ENCODE measurements at places on chromosomes 4 and X.

DNA sequence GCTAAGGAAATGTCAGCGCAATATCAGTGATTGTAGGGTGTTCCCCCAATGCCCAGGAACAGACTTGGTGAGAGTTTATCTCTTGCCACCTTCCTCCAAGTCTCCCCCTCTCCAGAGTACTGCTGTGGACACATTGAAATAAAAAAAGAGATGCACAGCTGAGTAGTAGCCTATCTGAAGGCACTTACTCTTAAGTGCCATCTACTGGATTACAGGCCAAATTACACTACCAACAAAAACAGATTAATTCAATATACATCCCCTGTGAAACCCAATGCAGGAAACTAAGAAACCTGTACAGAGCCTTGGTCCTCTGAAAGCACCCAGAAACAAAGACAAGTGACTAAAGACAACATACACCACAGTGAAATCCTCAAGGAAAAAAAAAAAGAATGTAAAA, 460.3 kb downstream of the ZIC3 start:
- no peak for DNase-seq

DNA sequence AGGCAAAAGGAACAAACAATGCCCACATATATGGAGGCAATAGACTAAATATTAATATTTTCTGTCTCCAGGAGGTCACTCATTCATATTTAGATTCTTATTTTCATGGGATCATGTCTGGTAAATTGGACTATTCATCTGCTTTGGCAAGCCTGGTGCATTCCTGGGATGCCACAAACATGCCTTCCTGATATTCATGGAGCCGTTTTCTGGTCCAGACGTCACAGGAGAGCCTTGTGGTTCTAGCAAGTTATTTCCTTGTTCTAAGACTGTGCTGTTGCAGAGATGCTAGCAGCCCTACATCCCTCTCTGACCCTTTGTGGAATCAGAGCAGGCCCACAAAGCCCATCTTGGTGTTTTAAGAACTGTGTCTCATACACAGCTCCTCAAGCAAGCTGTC, 16.1 kb upstream of the EXOSC9 start:
- no peak for DNase-seq

GRCh38 chrX:143081231-143081630, 55.5 kb downstream of the SPANXN4 start:
- DNase-seq = no peak

- DNase-seq = no peak
Observed at GRCh38 chr4:102599455-102599854, 98.3 kb downstream of the NFKB1 start.

DNA sequence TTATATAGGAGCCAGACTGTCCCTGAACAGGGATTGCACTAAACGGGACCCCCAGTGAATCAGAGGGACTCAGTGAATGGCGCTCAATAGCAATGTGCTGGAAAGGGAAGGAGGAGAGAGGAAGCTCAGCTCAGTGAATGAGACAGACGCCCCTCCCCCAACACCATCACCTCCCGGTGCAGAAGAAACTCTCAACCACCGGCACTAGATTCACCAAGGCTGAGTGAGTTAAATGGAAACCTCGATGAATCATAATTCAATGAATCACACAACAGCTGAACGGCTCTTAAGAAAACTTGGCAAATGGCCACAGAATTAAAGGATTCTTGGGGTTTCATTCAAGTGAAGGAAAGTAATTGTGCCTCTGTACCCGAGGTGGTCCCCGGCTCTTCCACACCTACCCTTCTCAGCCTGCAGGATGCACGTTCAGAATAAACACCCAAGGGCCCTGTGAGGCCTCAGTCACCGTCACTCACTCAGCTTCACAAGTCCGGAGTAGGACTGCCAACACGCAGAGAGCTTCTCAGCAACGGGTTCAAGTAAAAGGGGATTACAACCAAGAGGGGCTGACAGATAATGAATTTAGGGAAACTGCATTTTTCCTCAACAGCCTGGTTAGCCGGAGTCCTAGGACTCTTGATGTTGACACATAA, 29.3 kb downstream of the CRMP1 start:
- DNase-seq = no peak

DNA sequence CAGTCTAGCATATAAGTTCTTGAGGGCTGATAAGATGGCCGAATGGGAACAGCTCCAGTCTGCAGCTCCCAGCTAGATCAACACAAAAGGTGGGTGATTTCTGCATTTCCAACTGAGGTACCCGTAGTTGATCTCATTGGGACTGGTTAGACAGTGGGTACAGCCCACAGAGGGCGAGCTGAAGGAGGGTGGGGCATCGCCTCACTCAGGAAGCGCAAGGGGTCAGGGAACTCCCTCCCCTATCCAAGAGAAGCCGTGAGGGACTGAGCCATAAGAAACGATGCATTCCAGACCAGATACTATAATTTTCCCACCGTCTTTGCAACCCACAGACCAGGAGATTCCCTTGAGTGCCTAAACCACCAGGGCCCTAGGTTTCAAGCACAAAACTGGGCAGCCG, 109.0 kb downstream of the RPS6KA6 start:
- no peak for DNase-seq

- DNase-seq = no peak
Observed at GRCh38 chr4:41524425-41524824, 13.5 kb upstream of the LIMCH1 start.

GRCh38 chr4:181855307-181855706, 387.9 kb upstream of the TENM3 start:
- DNase-seq = no peak

GRCh38 chrX:50942471-50942870, 31.9 kb downstream of the BMP15 start:
- no peak for DNase-seq

DNA sequence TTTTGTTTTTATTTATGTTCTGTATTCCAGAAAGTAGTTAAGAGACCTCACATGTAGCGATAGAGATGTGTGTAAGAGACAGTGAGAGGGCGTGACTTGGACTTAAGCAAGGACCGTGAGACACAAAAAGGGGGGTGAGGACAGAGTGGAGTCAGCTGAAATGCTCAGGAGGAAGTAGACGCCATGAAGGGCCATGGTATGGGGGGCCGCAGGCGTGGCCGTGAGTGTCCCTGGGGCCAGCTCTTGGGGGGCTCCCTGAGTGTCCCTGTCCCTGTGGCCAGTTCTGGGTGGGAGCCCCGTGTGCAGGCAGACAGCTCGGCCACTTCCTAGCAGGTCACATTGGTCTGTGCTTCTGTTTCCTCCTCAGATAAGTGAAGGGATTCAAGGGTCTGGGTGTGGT, 23.0 kb upstream of the MSANTD1 start:
- DNase-seq = no peak

- no peak for DNase-seq
Observed at GRCh38 chr4:182409271-182409670, 166.1 kb downstream of the TENM3 start.

DNA sequence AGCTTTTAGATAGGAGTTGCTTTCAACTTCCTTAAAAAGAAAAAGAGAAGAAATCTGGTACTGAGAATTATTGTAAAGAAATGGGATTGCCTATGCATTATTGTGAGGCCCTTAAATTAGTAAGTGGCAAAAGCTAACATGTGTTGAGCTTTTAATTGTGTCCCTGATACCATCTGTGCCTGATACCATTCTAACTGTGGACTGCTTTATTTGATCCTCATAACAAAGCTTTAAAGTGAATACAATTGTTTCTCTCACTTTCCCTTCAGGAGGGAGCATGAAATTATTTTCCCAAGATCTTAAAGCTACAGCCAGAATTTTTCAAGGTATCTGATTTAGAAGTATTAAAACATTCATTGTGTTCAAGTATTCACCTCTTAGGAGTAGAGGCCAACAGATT, 9.9 kb downstream of the KCTD8 start:
- DNase-seq = no peak

- peak; percentile 69 for DNase-seq
Observed at GRCh38 chr4:153151535-153152455, 52.4 kb upstream of the TRIM2 start.

DNA sequence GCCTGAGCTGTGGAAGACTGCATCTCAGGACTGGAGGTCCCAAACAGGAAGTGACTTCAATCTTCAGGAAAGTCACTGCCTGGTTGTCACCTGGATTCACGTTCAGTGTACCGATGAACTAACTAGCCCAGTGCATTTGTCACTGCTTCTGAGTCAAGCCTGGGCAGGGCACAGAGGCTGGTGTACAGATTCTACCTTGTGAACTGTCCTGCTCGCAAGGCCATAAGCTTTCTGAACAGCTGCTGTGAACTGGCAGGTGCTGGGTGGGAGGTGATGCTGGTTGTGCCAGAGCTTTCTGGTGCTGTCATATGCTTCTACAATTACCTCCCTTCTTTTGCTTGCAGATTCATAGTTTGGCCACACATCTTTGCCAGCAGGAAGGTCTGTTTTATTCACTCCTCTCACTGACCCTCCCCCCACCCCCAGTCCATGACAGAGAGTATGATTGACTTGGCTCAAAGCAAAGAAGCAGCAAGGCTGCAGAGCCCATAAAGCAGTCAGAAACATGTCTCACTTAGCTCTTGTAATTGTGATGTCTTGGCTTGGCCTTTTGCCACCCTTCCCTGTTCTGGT, 40.5 kb downstream of the ZCCHC12 start:
- DNase-seq = no peak

DNA sequence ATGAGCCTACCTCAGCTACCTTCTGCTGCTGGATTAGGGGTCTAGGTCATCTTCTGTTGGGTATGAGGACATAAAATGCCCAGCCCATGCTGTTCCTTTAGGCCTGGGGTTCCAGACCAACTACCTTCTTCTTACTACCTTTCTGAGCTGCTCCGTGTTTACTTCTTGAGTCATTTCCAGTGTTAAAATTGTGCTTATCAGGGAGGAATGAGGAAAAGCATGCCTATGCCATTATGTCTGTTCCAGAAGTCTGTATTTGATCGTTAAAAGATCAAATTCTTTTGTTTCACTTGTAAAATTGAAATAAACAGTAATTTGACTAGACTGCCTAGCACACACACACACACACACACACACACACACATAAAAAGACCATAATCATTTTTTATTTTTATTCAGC, 1912.7 kb upstream of the TENM3 start:
- DNase-seq = no peak

DNA sequence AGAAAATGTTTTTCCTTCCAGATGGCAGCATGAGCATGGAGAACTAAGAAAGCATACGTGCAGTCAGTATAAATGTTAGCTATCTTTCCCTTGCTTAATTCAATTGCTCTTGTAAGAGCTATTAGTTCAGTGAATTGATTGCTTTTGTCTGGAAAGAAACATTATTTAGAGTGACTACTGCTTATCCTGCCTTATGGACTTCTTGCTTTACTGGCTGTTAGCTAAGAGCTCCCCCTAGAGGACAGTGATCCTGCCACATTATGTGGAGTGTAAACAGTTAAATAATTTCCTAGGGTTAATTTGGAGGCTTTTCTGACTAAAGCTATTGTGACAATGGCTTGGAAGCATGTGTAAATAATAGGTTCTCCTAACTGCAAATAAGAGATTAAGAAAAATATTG, 1402.4 kb downstream of the FAM133A start:
- DNase-seq = no peak

DNA sequence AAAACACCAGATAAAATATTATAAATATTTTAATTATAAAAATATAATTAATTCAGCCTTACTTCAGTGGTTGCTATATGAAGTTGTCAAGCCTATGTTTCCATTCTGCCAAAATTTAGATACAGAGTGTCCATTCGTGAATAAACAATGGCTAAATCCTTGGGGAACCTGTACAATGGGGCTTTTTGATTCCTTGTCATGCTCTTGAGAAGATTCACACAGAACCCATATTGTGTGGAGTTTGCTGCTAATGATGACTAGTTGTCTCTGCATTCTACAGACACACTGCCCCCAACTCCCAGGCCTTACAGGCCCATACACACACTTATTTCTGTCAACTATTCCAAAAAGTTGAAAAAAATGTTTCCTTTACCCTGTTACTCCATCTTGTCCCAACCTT, 33.4 kb upstream of the MAGEC2 start:
- no peak for DNase-seq

DNA sequence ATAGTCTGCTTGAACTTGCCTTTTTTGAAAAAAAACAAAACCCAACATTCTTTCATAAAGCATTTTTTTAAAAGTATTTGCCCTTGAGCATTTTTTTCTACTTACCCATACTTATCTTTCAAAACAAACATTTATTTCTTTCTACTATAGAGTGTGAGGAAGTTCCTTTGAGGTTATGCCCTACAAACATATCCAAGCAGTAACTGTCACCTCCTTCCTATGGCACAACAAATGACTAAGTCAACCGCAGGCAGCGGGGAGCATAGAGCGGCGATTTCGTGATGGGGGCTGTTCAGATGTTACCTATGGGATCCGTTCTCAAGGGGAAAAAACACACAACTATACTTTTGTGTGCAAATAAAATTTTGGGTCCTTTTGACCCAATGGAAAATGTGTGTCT, 19.4 kb downstream of the SPRY1 start:
- DNase-seq = no peak

GRCh38 chr4:124636788-124637187, 75.7 kb downstream of the ANKRD50 start:
- DNase-seq = no peak

DNA sequence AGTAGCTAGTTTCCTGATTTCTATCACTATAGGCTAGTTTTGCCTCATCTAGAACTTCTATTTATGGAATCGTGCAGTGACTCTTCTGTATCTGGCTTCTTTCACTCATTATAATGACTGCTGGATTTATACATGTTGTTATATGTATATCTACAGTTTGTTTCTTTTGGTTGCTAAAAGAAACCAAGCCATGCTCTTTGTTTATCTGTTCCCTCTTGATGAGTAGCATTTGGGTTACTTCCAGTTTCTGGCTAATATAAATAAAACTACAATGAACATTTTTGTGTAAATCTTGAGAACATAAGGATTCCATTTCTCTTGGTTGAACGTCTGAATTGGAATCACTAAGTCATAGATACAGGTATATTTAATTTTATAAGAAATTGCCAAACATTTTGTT, 73.9 kb downstream of the ARHGAP24 start:
- DNase-seq = no peak

GRCh38 chr4:70706516-70706915, 15.2 kb upstream of the RUFY3 start:
- no peak for DNase-seq

GRCh38 chrX:1097328-1097727, 115.1 kb downstream of the CRLF2 start:
- no peak for DNase-seq

GRCh38 chr4:130636486-130636885, 1540.5 kb downstream of the C4orf33 start:
- no peak for DNase-seq

- DNase-seq = no peak
Observed at GRCh38 chr4:41753942-41754341, 5.4 kb upstream of the PHOX2B start.

- no peak for DNase-seq
Observed at GRCh38 chrX:16825264-16826035, 39.2 kb downstream of the TXLNG start.

- DNase-seq = no peak
Observed at GRCh38 chr4:78561677-78562076, 10.1 kb downstream of the ANXA3 start.

Measured in progenitor cell of endocrine pancreas (in vitro differentiated cells).